SIG-M5 (cell line): ENCODE measurements at places on chromosomes 1 and 21.

DNA sequence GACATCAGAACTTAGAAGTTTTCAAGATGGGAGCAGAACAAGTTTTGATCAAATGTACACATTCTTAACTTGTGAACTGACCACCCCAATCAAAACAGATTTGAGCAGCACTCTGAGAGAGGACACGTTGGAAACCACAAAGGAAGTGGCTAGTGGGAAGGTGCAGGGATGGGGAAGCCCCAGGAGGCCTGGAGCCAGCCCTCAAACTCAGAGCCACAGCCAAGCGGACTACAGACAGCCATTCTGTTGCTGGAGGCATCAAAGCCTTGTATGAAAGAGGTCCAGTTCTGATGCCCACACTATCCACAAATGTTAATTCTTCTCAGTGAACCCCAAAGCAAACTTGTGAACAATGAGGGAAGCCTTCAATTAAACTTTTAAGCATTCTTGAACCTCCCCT, 143.6 kb upstream of the RAB4A start:
- no peak for DNase-seq

GRCh38 chr1:201113451-201114244, 1.4 kb upstream of the CACNA1S start:
- no peak for DNase-seq

GRCh38 chr1:35863881-35864625, 19.0 kb upstream of the AGO1 start:
- no peak for DNase-seq

- no peak for DNase-seq
Measured at GRCh38 chr1:186076006-186076405, 299.0 kb downstream of the TPR start.

DNA sequence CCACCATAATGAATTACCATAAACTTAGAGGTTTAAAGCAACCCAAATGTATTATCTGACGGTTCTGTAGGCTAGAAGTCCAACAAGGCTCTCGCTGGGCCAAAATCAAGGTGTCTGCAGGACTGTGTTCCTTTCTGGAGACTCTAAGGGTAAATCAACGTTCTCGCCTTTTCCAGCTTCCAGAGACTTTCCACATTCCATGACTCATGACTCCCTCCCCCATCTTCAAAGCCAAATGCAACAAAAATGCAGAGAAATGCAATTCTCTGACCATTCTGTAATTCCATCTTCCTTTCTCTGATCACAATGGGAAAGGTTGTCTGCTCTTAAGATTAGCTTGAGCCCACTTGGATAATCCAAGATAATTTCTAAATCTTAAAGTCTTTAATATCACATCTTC, 287.1 kb downstream of the LTN1 start:
- no peak for DNase-seq

- no peak for DNase-seq
Measured at GRCh38 chr1:217718873-217719272, 87.7 kb downstream of the SPATA17 start.

- DNase-seq: no peak
Measured at GRCh38 chr1:47433477-47434050, 4.3 kb upstream of the FOXD2 start.

DNA sequence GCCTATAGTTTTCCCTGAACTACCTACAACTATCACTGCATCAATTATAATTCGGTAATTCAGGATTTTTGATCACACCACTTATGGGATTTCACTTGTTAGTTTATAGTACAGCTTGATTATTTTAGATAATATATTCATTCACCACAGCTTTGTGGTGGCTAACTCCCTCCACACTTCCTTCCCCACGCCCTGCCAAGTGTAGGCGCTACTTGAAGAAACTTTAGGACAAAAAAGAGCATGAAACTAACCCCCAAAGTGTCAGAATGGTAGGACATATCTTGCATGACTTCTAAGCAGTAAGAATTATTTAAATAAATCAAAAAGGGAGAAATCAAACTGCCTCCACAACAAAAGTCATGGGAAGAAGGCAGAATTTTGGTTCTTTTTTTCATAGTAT, 70.1 kb downstream of the LHX9 start:
- no peak for DNase-seq

GRCh38 chr1:156379420-156380165, 10.6 kb downstream of the RHBG start:
- DNase-seq: no peak

DNA sequence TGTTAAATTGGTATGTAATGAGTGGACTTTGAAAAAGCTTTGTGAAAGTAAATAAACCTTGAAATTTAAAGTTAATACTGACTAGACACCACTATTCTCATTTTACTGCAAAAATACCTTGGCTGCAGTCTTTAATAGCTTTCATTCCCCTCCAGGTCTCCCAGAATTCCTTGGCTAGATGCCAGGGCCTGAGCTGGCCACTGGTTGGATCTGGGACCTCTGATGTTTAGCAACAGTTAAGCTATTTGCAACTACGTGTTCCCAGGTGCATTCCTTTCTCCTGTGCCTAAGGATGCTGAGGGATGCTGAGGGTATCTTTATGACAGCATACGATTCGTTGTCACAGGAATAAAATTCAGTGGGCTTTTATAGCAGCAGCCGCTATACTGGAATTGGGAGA, 938.7 kb downstream of the TTLL7 start:
- no peak for DNase-seq

DNA sequence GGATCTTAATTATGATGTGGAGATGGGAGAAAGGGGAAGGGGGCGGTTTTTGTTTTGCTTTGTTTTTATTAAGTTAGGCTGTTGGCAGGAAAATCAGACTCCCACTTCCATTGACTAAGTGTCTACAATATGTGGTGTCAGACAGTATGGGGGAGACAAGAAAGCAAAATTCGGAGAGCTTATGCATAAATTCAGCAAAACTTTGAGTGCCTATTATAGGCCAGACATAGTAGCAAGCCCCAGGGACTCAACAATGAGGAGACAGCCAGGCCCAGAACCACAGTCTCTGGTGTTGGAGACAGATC, 835 bp upstream of the TSPAN2 start:
- no peak for DNase-seq

DNA sequence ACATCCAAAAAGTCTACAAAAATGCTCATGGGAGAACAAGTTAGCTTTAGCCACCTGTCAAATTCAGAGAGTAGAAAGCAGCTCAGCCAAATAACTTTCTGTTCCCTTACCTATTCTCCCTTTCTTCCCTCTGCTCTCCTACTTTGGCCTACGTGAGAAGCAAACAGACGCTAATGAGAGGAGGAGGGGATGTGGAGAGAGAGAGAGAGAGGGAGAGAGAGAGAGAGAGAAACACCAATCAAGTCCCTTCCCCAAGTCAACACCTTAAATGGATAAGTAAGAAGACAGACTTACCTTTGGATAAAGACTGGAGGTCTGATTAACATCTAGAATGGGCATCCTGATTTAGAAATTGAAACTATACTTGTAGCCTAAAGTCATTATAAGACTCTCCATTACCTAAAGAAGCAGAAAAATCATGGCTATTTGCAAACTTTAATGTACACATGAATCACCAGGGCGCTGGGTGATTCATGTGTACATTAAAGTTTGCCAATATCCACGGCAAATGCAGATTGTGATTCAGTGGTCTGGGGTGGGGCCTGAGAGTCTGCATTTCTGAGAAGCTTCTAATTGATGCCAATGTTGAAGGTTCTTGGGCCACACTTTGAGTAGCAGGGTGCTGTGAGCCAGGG, 13.1 kb upstream of the DUSP12 start:
- DNase-seq: no peak
